ENCODE measurements at places on chromosomes 4 and X. TPM values are rescaled to one million over a fixed set of nuclear protein-coding genes. Genes with fewer than 3 reads are reported as not detected.

FABP2 gene
- total RNA-seq = not detected

RAB40A gene
- total RNA-seq = 2.8 TPM

LAP3 gene
- 59.6 TPM for total RNA-seq

TEC gene
- 3.4 TPM for total RNA-seq

MAGEC3 gene
- total RNA-seq = not detected

HNRNPH2 gene
- 64.0 TPM for total RNA-seq

TBX22 gene
- 0.18 TPM for total RNA-seq

MAGEA2B gene
- not detected for total RNA-seq

ZNF330 gene
- total RNA-seq = 39.0 TPM

ENAM gene
- 0.05 TPM for total RNA-seq

DNA sequence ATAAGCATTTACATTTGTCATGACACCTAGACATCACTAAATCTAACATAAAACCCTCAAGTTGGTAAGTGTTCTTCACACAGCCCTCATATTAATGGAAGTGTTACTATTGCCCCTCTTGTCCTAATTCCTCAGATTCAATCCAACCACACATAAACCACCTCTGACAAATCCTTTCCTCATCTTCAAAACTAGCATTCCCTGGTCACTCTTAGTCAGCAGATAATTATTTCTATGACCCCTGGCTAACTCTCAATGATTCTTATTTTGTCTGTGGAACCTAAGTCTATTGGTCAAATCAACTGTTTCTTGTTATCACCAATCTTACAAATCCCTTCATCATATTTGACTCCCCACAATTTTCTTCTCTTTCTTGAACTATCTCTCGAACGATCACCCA lies 168.6 kb downstream of the PPP3CA start:
- DNase-seq = no peak

- DNase-seq = no peak
These were observed 249.9 kb upstream of the MAB21L2 start for GRCh38 chr4:150332086-150332485.

GRCh38 chrX:29834311-29834710 lies 381.1 kb upstream of the MAGEB2 start:
- DNase-seq = no peak

GRCh38 chr4:27910227-27910626 lies 1049.6 kb downstream of the STIM2 start:
- no peak for DNase-seq

DNA sequence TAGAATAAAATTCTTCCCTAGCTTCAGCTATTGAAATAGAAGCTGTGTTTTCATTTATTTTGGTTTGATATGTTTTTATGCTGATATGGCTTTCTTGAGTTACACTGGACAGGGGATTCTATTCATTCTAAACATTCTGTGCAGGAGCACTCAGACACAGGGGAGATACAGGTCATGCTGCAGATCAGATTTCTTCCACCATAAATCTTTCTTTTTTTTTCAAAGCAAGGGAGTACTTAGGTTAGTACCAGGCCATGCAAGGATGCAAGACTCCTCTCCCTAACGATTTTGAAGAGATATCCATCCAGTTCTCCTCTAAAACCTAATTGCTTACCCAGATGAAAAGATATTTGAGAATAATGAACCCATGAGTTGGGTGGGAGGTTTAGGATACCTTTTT lies 21.4 kb downstream of the ETDC start:
- DNase-seq = no peak

DNA sequence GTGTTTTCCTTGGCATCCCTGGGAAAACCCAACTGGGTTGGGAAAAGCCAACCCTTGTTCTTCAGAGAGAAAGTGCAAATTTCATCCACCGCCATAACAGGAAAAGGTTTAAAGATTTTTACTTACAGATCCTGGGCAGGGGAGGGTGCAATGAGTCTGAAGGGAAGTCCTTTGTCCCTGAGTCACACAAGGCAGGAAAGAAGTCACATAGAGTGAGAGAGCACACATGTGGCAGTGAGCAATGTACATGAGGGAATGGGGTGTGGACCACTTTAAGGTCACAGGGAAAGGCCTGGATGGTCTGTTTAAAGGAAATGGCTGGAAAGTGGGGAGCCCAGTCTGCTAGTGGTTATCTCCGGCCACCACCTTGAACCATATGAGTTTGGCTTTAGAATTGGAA lies 248.9 kb downstream of the HS3ST1 start:
- DNase-seq = no peak

- DNase-seq = no peak
These were observed 19.6 kb downstream of the PRDM5 start for GRCh38 chr4:120902925-120903324.

DNA sequence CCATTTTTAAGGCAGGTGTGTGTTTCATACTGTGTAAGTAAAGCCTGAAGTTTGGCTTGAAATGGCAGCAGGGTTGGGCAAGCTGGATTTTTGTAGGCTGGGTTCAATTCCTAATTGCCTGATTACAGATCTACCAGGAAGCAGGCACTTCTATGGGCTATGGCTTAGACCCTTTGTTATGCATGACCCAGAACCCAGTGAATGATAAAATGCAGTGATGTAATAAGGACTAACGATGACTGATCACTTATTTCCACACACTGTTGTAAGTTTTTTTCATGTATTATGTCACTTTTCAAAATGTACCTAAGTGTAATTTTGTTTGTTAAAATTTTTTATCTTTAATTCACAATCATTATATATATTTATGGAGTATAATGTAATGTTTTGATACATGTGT lies 8.6 kb downstream of the LANCL3 start:
- DNase-seq = no peak

GRCh38 chr4:85610450-85610849 lies 135.5 kb downstream of the ARHGAP24 start:
- no peak for DNase-seq

- no peak for DNase-seq
These were observed 2.1 kb downstream of the SLC6A8 start for GRCh38 chrX:153689654-153690465.

- DNase-seq = no peak
These were observed 41.6 kb upstream of the NKRF start for GRCh38 chrX:119647552-119648420.

DNA sequence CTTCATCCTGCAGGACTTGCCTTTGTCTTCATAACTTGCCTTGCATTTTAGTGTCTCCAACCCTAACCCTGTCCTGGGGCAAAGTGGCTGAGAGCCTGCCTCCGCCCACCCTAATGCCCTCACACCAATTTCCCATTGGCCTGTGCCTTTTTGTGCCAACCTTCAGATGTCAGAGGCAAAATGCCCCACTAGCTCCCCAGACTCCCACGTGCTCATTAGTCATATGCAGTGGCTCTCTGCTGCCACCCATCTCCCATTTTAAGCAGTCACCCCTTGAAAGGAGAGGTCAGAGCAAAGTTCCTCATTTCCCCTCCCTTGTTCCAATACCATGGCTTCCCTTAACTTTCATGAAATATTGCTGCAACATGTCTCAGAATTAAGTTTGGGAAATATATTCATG lies 74.8 kb upstream of the PASD1 start:
- DNase-seq = no peak

DNA sequence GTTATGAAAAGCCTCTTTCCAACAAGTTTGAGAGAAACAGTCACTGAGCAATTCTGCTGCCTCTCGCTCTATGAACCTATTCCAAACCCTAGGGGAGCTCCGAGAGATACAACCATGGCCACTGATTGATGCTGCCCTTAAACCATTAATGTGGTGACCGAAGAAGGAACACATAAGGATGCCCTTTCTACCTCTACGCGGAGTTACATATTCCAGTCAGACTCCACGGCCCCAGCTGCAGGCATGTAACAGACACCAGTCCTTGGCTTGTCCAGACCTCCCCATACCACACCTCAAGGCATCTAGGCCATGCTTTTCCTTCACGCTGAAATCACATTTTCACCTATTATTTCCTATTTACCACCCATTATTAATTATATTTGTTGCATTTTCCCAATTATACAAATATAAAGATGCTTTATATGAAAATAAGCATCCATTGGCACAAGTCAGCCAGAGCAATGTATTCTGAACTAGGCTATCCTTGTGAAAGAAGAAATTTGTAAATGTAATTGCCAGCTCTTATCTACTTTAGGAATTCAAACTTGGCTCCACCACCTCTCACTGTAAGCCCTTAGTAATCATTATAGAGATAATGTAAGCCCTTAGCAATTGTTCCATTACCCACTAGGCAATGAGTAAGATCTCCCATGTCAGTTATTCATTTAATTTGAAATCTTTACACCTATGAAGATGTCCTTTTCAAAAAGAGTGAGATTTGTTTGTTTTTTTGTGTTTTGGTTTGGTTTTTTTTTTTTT lies 338.4 kb downstream of the NR3C2 start:
- no peak for DNase-seq

DNA sequence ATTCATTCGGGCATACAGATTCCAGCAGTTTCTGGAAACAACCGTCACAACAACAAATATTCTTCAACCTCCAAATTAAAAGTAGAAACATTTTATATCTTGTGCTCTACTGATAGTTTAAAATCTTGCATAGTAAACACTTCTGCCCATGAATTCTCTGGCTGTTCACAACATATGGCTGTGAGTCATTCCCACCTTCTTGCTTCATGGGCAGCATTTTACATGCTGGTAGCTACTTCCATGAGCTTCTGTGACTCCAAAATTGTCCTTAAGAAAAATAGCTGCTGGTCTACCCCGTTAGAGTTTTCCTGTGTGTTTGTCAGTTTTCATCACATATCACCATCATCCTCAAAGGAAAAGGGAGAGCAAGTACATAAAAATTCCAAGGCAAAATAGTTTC lies 22.7 kb downstream of the PNPLA4 start:
- no peak for DNase-seq

DNA sequence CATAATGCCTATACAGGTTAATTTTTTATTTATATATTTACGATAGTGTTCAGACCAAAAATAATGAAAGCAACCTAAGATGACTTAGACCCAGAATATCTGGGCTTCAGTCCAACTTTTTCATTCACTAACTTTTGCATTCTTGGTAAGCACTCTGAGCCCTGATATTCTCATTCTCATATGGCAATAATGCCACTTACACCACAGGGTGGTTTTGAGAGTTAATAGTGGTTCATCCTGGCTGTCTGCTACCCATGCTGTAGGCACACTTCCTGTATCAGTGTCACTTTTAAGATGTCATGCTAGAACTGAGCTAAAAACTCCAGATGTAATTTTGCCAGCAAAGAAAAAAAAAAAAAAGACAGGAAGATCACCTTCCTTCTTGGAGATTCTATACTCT lies 508.7 kb upstream of the FMR1 start:
- DNase-seq = no peak

DNA sequence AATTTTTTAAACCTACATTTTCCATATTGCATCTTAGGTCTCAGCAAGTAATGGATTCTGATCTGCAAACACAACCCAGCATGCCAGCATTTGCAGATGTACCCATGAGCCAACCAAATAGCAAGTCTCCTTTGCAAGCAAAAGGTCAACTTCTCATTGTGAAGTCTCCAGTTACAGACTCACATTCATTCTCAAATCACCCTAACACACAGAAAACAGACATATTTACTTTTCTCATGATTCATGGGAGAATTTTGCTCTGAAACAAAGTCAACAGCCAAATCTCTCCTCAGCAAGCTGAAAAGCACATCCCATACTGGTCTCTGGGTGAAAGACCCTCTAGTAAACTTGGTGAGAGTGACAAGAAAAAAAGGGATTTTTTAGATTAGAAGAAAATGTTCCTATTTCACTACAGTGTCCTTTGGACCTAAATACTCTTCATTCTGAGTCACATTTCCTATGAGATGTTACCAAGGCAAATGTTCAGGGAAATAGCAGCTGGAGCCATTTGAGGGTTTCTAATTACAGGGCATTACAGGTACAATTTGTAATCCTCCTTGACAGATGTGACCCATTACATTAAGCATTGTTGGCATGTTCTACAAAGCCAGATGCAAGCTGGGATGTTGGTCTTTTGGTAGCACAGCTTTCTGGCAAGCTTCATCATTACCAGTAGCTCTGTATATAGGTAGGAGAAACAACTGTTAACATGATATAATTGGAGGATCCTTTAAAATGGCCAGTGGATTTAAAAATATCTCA lies 383.3 kb downstream of the SMARCA1 start:
- DNase-seq = no peak

GRCh38 chrX:13774696-13775095 lies 40.1 kb downstream of the OFD1 start:
- no peak for DNase-seq
